NCI-H187 (cell line): ENCODE measurements at places on chromosomes 4 and X.
A peak's percentile ranks its signal among the peaks of the same experiment; 100 is the strongest.

DNA sequence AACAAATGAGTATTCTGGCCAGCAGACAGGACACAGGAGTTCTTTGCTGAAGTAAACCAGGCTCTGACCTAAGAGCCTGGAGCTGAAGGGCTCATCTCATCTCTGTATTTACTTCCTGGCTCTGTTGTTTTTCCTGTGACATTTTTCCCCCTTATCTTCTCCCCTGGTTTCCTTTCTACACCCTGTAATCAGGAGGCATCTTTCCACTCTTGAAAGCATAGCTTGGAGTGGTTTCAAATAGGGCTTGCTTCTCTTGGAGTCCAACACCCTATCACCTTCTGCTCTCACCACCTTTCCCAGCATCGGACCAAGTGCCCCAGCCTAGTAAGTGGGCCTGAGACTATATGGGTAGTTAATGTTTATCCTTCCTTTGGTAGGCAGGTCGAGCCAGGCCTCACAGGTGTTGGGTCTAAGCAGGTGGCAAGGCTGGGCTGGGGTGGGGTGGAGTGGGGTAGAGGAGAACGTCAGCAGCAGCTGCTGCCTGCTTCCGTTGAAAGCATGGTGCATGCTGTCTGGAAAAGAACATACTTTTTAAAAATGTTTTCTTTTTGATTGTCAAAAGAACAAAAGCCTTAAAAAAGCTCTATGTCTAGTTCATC lies 1.2 kb downstream of the DRP2 start:
- no peak for DNase-seq

DNA sequence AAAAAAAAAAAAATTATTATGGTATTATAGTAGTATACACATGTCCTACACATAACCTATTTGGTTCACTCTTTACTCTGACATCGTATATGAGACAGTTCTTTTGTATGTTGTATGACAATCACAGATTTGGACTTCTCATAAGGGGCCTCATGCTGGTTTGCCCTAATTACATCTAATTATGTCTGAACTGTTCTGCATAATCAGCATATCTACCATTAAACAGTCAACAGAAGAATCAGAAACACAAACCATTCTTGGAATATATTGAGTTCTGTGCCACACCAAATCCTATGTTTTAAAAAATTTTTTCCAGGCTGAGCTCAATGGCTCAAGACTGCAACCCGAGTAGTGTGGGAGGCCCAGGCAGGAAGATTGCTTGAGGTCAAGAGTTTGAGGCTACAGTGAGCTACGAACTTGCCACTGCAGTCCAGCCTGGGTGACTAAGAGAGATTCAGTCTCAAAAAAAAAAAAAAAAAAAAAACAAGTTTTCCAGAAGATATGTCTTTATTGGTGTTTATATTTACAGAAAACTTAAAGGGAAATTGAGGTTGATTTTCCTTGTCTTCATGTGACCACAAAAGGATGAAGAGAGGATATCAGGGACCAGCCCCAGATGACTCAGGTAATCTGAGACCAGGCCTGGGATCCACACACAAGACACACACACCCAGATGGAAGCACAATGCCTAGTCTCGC lies 22.2 kb downstream of the TRIM61 start:
- DNase-seq = no peak

- DNase-seq = peak; percentile 25
These were observed 147.7 kb downstream of the SH3KBP1 start for GRCh38 chrX:19739683-19740082.

GRCh38 chrX:106921637-106922036 lies 1.4 kb downstream of the CLDN2 start:
- no peak for DNase-seq

GRCh38 chr4:74667438-74667837 lies 126.9 kb downstream of the BTC start:
- no peak for DNase-seq

GRCh38 chr4:69748173-69748572 lies 12.2 kb downstream of the SULT1B1 start:
- DNase-seq = no peak

- no peak for DNase-seq
These were observed 489.7 kb downstream of the PCDH10 start for GRCh38 chr4:133638751-133639150.

DNA sequence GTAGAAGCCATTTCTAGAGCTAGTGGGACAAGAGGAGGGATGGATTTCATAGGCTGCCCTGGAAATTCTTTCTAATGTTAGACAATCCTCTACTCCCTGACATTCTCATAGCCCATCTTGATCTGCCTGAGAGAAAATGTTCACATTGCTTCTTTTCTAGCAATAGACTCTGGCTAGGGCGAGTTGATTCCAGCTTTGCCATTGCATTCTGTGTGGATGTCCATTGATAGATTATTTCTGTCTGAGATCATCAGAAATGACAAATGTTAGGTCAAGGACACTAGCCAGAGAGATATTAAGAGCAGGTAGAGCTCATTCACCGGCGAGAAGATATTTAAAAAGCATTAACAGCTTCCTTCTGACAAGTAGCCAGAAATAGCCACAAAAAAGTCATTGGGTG lies 184.7 kb downstream of the LDB2 start:
- no peak for DNase-seq

GRCh38 chrX:69555481-69556041 lies 51.4 kb downstream of the NALF2 start:
- DNase-seq = no peak
